Naive thymus-derived CD4-positive, alpha-beta T cell (primary cell): ENCODE measurements at places on chromosomes 1 and 21. TPM values are rescaled to one million over a fixed set of nuclear protein-coding genes. Genes with fewer than 3 reads are reported as not detected.

- no peak for DNase-seq
These were observed 66.0 kb downstream of the TMEM200B start for GRCh38 chr1:29057700-29058099.

GRCh38 chr1:25922971-25923552 lies 16.8 kb upstream of the STMN1 start:
- DNase-seq, result no peak

GRCh38 chr1:3468236-3469103 lies 14.0 kb downstream of the ARHGEF16 start:
- no peak for DNase-seq

- DNase-seq, result no peak
These were observed 39.1 kb upstream of the CDC42BPA start for GRCh38 chr1:227357171-227357926.

DNA sequence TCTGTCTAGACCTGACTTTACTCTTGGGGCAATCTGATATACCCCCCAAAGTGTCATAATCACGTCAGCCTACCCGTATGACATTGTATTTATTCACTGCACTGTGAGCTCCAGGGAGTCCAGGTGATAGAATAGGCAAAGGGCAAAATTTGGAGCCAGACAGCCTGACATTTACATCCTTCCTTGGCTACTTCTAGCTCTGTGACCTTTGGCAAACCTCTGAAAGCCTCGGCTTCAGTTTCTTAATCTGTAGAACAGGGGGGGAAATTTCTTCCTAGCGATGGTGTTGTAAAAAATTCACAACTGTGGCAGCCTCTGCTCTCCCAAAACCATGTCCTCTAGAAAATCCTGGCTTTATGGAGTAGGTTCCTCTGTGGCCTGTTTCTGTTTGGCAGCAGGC lies 240.9 kb downstream of the KIF26B start:
- DNase-seq, result no peak

- no peak for DNase-seq
These were observed 4.1 kb downstream of the NUDT17 start for GRCh38 chr1:145849356-145850160.

Gene KCNQ4
- 0.39 TPM for total RNA-seq

- DNase-seq, result no peak
These were observed 74.8 kb downstream of the HLCS start for GRCh38 chr21:36891692-36892091.

Gene CLCNKA
- not detected for total RNA-seq

GRCh38 chr1:154860156-154860870 lies 9.8 kb downstream of the KCNN3 start:
- no peak for DNase-seq

- no peak for DNase-seq
These were observed 1252.1 kb upstream of the ADGRL4 start for GRCh38 chr1:80258659-80259058.

DNA sequence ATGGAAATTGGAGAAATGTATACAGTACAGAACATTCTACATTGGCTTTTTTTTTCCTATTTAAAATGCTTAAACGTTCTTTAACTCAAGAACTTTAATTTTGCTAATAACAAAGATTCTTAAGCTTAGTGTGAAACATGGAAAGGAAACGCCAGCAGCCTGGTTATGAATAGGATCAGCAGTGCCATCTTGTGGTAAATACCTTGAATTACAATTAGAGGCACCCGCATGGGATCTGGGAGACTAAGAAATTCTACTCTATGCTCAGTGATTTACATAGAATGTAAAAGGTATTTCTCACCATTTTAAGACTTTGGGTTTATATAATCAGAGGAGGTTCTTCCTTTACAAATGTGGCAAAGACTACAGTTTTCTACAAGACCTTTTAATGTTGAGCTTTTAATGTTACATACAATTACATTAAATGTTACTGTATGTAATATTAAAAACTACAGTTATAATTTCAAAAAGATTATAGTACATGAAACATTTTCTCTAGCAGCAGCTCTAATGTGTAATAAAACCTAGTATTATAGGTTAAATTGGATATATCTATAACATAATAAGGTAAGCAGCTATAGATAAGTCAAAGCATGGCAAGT lies 32.1 kb upstream of the APOBEC4 start:
- no peak for DNase-seq

- DNase-seq, result no peak
These were observed 37.0 kb upstream of the PUM1 start for GRCh38 chr1:31102501-31102950.

GRCh38 chr1:165678509-165678908 lies 19.9 kb downstream of the ALDH9A1 start:
- DNase-seq, result peak; percentile 46

DNA sequence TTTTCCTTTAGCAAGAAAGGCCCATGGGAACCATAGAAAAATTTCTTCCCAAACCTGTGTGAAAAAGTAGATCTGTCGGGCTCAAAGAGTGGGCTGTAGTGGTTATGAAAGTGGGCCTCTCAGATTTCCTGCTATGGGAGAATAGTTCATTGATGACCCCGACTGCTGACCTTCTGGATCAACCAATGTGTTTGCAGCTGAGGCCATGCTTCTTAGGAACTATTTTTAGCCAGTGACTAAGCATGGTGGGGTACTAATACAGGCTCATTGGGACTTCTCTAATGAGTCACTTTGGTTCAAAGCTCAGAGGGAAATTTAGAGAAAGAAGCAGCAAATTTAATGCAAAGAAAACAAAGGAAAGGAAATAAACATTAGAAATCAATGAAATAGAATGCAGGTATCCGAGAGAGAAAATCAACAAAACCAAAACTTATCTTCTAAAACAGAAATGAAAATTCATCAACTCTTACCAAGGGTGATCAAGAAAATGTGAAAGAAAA lies 12.6 kb upstream of the PSMA5 start:
- DNase-seq, result no peak

- no peak for DNase-seq
These were observed 688.8 kb downstream of the PLA2G4A start for GRCh38 chr1:187517546-187517945.

DNA sequence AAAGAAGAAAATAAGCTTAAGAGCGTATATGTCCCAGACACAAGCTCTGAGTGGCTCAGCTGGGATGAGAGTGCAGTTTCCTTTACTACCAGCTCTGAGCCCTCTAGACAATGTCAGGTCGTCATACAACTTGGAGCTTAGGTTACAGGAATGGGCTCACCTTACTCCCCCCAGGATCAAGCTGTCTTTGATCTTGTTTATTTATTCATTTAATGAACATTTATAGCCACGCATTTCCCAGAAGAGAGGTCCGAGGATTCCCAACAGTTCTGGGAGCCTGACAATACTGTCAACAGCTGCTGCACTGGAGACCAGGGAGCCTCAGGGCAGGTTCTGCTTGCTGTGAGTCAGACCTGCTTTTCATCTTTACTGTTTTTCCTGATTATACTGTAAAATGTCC lies 378.9 kb downstream of the PLPP3 start:
- no peak for DNase-seq
